ENCODE measurements at places on chromosomes 6 and 20.

DNA sequence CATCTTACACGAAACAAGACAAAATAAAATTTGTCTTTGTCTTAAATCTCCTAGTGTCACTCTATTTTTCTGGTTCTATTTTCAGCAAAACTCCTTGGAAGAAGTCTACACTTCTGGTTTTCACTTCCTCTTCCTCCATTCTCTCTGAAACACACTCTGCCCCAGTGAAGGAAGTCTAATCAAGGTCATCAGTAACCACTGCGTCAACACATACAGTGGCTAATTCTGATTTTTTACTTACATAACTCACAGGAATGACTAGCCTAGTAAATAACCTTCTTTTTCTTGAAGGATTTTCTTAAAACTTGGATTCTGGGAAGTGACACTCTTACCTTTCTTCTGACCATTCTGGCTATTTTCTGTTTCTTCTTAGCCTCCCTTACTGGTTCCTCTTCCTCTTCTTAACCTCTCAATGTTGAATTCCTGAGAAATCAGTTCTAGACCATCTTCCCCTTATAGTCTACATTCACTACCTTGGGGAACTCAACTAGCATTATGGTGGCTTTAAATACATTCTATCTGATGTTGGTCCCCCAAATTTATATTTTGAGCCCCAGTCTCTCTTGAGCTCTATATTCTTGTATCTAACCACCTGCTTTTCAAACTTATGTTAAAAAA is 37.5 kb downstream of the AIG1 start:
- DNase-seq, result no peak

DNA sequence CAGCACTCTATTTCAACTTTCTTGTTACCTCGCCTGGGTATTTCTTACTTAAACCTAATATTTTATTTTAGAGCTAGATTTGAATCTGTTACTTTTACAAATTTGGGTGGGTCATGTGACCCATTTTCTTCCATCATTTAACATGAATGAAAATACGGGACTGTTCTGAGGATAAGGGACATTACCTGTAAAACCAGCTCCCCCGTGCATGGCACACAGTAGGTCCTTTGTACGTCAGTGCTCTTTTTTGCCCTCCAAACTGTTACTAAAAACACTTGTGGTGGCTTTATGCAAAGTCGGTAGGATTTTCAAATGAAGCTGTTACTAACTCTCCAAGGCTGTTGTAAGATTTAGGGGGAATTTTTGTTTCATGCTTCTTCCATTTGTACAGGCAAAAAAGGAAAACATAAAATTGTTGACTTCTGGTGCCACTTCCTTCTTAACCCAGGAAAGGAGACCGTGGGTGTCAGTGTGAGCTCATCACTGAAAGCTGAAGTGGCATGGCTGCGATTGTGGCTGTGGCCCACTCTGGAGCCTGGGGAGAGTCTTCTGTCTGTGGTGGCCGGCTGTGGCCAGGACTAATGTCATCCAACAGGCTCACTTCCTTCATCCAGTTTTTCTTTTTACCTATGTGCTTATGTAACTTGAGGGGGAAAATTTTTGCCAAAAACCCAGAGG is 40.2 kb upstream of the PXDC1 start:
- no peak for DNase-seq

DNA sequence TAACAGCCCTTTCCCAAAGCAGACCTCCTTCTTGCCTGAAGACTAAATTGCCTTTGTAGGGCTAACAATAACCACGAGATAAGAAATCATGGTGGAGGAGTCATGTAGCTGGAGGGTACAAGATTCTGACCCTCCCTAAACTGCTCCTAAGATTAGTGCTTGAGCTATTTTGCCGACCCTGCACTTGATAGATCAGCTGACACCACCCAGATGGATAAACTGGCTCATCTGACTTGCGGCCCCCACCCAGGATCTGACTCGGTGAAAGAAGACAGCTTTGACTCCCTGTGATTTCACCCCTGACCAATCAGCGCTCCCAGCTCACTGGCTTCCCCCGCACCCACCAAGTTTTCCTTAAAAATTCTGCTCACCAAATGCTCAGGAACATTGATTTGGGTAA is 57.6 kb upstream of the UNC93A start:
- DNase-seq, result no peak

DNA sequence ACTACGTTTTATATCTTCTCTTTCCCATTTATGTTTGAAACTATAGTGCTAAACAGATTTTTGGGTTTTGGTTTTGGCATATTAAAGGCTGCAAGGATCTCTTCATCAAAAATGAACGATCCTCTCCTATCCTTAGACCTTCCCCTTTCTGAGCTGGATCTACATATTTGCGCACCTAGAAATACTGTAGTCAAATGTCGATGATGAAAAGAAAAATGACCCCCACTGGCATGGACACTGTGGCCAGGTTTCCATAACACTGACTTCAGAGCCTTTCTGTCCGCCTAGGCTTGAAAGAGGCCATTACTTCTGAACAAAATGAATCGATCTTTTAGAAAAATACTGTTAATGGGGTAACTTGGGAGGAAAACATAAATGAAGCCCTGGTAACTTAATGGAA is 5.8 kb downstream of the FLRT3 start:
- DNase-seq, result no peak

DNA sequence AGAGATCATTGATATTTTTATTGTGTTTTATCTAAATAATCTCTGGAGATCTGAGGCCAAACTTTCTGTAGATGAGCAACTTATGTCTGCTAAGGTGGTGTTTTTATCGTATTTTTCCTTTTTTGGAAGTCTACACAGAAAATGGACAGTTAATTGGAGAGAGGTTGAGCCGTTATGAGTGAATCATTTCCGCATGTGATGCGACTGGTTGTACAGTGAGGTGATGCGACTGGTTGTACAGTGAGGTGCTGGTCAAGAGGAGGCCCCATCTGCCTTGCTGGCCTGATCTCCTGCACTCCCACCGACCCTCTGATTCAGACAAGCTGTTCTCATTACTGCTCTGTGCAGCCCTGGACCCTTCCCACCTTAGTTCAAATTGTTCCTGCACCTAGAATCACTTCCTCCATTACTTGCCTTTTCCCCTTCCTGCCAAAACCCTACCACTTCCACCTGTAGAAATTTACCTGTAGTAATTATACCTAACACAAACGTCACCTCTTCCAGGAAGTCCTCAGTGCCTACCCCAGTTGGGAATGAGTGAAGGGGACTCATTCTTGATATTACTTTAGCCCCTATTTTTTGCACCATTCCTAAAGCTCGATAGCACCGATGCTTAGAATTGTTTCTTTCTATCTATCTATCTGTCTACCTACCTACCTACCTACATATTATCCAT is 100.3 kb downstream of the ZDHHC14 start:
- DNase-seq, result no peak

DNA sequence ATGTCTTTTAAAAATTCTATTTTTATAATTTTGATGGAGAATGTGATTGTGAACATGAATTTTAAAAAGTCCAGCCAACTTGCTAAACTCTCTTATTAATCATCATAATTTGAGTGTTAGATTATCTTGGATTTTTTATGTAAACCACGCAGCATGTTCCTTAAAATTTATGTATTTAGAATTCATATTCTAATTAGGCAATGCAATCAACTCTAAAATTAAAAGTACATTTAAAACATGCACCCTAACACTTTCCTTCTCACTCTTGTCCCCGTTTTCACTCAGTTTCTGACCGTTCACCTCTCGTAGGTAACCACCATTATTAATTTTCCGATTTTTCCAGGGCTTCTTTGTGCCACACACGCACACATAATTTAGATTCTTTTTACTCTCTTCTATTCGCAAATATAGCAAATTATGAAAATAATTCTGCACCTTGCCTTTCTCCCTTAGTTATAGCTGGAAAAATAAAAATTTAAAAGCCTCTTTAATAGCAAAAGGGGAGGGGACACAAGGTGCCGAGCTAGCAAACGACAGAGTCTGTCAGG is 329 bp upstream of the ZKSCAN3 start:
- DNase-seq, result no peak

DNA sequence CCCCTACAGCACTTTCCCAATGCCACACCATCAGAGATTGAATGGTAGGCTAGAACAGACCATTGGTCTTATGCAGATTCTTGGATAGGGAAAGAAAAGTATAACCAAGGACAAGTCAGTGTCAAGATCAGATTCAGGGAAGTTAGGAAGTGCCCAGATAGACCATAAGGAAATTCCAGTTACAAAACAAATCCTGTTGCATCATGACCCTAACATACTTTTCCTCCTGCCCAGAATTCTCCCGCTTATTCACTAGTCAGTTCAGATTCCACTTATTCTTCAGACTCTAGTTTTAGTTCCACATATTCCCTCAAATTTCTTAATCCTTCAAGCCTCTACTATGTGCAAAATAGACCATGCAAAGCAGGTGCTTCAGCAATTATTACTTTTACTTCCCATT is 20.7 kb downstream of the METTL24 start:
- DNase-seq, result no peak

DNA sequence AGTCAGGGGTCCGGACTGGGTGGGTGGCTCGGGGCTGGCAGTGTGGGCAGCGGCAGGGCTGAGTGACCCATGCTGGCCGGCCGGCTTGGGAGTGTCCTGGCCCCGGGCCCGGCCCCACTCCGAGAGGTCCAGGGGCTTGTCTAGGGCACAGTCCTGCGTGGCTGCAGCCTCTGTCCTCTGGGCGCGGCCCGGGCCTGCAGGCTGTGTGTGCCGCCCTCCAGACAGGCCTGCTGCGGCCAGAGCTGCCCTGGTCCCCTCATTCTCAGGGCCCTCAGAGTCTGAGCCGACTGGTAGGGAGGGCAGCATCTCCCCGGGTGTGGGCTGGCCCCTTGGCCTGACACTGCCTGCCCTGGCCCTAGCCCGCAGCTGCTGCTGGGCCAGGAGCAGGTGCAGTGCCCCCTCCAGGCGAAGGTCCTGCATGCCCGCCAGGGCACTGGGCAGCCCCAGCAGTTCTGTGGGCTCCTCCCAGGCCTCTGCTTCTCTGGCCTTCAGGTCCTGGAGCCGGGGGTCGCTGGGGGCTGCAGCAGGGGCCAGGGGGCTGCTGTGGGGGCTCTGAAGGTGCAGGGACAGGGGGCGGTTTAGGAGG is 6.9 kb upstream of the CABLES2 start:
- DNase-seq, result no peak

DNA sequence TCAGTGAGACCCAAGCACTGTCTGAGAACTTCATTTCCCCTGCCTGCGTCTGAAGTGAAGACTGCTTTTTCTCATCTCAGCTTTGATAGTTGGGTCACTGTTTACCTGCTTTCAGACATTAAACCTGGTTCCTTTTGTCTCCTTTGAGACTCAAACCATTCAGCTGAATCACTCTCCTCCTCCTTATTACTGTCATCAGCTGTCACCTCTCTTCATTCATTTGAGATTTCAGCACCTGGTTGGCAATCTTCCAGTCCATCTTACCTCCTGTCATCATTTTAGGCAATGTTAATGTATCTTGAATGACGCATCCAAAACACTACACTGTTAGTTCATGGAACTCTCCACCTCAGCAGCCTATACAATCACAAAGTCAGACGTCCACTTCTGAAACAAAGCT is 34.3 kb upstream of the SOX4 start:
- DNase-seq, result no peak
